ENCODE measurements at places on chromosomes 2 and 18.

- DNase-seq = no peak
Measured at GRCh38 chr18:49855711-49856415, 42.5 kb upstream of the ACAA2 start.

GRCh38 chr18:69399253-69399652 lies 1.4 kb upstream of the DOK6 start:
- no peak for DNase-seq

- peak; percentile 66 for DNase-seq
Measured at GRCh38 chr2:166411473-166412230, 35.9 kb upstream of the SCN9A start.

DNA sequence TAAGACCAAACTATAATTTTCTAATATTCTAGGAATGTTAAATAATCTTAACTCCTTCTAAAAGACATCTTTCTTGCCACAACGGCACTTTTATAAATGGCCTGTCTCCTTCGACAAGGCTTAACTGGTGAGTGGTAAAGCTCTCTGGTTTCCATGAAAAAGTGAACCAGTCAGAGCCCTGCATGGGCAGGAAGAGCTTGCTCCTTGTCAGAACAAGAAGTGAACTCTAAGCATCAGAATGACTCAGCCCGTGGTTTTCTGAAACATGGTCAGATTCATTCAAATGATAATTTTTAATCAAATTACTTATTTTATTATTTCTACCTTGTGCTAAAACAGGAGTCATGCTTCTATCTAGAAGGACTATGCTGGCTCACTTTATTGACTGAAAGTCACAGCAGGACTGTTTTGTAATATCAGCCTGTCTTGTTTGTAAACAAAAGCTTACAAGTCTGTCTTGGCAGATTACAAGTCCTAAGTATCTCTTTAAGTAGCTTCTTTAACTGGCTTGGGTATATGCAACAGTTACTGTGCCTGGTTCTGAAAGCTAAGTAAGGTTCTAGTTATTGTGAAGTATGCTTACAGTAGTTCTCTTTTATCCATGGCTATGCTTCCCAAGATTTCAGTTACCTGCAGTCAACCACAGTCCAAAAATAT lies 245.4 kb downstream of the NAPG start:
- DNase-seq = peak; percentile 64

DNA sequence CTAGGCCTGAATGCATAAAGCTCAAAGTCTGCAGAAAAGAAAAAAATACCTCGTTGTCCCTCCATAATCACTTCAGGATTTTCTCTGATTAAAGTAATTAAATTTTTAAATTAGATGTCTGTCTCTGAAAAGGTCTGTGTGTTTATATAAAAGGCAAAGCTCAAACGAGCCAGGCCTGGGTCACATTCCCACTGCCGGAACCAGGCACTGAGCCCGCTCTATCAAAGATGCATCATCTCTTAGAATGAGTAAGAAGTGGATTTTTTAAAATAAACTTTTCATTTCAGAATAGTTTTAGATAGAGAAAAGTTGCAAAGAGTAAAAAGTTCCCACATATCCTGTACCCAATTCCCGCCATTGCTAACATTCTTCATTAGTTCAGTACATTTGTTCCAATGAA lies 202.1 kb upstream of the KYNU start:
- peak; percentile 22 for DNase-seq

DNA sequence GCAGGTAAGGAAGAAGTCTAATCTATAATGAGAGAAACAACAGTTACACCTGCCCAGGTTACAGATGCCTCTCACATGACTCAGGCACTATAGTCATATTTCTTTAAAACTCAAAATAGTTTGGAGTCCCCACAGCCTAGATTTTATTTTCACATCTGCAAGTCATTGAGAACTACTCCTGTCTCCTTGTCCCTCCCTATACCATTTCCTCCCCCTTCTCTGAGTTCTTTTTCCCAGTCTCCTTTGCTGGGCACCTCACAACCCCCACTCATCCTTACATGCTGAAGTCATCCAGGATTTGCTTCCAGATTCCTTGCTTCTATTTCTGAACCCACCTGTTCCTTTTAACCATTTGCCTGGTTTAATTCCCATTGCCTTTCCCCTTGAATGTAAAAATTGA lies 73.1 kb upstream of the KCNE4 start:
- no peak for DNase-seq

- no peak for DNase-seq
Measured at GRCh38 chr2:144522897-144523595, 3.1 kb upstream of the ZEB2 start.

- DNase-seq = peak; percentile 32
Measured at GRCh38 chr2:162422894-162423293, 79.0 kb downstream of the GCA start.

- DNase-seq = no peak
Measured at GRCh38 chr2:159916511-159916910, 118.5 kb upstream of the CD302 start.

DNA sequence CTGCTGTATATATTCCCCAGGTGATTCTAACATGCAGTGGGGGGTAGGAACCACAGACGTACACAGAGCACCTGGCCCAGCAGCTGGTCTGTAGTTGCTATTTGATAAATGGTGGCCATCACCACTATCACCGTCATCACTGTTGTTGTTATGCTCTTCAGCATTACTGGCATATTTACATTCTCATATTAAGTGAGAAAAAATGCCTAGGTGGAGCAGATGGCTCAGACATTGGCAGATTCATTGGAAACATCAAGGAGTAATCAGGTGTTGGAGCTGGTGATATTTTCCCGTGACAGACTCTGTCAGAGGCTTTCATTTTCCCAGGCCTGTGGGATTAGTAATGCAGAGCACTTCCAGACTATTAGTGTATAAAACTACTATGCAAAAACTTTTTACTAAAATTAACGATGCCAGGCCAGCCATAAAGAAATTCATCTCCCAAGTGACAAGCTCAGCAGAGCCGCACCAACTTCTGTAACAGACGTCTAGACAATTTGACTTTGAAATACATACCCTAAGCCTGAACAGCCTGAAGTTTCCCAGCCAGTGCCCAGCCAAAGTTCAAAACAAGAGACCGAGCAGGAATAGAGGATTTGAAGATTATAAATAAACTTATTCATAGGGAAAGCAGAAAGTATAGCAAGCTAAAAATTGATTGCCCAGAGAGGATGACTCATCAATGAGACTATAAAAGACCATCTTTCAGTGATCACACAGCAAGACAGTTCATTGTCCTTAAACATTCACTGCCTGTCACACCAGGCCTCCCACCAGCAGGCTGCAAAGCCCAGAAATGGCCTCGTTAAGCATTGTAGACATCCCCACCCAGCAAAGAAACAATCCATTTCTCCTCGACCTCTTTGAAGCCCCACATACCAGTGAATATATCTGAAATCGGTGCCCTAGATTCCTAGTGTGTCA lies 247.4 kb upstream of the CHAC2 start:
- no peak for DNase-seq

- DNase-seq = no peak
Measured at GRCh38 chr2:221490506-221491060, 81.5 kb downstream of the EPHA4 start.

- DNase-seq = no peak
Measured at GRCh38 chr2:19361325-19361990, 3.0 kb upstream of the OSR1 start.

DNA sequence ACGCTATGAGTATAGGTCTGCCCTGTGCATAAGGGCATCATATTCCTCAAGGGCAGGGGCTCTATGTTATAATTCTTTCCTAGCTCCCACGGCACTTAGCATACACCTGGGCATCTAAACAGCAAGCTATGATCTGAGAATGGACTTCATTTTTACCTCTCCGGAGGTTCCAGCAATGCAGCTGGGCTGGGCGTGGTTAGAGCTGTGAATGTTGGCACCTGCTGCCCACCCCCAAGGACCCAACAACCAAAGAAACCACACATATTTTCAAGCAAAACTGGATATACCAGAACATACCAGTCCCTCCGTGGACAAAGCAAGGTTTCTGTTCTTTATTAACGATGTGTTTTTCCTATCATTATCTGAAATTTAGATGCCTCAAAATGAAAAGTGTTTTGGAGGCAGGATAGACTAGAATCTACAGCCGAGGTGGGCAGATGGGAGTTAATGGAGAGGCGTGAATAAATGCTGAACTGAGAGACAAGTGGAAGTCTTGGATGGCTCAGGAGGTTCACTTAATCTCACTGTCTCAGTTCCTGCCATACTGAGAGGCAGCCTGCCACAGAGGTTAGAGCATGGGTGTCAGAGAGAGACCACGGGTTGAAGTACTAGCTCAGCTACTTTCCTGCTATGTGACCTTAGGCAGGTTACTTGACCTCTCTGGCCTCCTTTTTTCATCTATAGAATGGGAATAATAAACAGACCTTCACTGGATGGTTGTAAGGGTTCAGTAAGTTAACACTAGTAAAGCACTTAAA lies 186.6 kb upstream of the SMAD2 start:
- no peak for DNase-seq

GRCh38 chr2:75130171-75130570 lies 69.1 kb downstream of the TACR1 start:
- peak; percentile 14 for DNase-seq

DNA sequence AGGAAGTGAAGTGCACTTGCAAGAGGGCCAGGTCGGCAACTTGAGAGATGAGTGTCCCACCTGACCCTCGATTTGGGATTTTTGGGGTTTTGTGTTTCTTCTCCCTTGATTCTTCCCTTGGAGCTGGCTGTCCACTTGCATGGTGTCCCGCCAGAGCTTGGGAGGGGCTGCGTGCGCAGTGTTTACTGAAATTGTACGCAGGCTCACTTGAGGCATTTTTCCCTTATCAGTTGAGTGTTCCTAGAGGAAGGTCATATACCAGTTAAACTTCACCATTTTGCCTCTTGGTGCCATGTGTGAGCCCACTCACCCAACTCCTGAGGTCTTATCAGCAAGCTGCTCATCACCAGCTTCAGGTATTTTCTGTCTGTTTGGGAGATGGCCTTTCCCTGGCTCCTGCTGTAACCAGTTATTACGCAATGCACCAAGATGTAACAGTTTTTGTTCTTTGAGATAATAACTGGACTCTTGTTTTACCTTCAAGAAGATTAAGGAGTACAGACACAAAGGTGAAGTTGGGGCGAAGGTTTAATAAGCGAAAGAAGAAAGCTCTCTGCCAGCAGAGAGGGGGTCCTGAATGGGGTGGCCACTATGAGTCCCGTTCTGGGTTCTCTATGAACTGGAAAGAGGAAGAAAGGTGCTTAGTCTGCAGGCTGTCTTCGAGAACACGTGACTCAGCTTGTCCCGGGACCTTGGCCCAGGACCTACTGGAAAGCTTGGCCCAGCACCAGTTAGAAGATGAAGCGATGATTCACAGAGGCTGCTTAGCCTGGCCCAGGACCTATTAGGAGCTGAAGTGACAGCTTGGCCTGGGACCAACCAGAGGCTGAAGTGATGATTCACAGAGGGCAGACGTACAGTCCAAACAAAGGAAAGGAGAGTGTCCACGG lies 21.5 kb upstream of the TXNL4A start:
- peak; percentile 99 for DNase-seq

GRCh38 chr2:96769814-96770213 lies 9.1 kb downstream of the CNNM4 start:
- no peak for DNase-seq

- DNase-seq = no peak
Measured at GRCh38 chr2:146227152-146228019, 1617.4 kb upstream of the ACVR2A start.

GRCh38 chr18:22170421-22171257 lies 1.2 kb downstream of the GATA6 start:
- DNase-seq = peak; percentile 79

DNA sequence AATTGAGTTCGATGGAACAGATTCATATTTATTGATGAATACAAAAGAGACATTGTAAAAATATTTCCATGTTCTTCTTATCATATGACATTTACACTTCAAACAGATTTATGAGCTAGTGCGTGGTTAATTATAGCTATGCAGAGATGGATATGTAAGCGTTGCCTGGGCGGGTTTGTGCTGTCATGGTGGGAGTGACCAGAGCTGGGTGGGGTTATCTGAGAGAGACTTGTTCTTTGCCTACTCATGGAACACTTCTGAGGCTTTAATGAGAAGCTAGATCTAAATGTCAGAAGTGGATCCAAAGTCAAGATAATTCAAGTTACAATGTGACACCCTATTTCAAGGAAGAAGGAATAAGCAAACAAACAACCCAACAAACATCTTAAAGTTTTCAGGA lies 162.3 kb upstream of the ZEB2 start:
- DNase-seq = no peak

GRCh38 chr2:39782591-39782990 lies 3.5 kb upstream of the THUMPD2 start:
- peak; percentile 5 for DNase-seq

DNA sequence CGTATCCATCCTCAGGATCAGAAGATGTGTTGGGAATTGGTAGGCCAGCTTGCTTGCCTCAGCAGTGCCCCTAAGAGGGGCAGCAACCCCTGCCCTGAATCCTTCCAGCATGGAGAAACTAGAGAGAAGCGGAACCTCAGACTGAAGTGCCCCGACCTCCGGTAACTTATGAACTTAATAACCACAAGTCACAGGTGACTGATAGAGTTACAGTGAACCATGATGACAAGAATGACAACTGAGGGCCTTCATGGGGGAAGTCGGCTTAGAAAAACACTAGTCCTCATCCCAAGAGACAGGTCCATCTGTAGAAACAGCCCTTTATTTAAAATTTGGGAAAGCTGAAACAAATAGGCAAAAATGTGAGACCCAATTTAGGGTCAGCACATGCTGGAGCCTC lies 42.5 kb upstream of the TMEM87B start:
- DNase-seq = no peak

DNA sequence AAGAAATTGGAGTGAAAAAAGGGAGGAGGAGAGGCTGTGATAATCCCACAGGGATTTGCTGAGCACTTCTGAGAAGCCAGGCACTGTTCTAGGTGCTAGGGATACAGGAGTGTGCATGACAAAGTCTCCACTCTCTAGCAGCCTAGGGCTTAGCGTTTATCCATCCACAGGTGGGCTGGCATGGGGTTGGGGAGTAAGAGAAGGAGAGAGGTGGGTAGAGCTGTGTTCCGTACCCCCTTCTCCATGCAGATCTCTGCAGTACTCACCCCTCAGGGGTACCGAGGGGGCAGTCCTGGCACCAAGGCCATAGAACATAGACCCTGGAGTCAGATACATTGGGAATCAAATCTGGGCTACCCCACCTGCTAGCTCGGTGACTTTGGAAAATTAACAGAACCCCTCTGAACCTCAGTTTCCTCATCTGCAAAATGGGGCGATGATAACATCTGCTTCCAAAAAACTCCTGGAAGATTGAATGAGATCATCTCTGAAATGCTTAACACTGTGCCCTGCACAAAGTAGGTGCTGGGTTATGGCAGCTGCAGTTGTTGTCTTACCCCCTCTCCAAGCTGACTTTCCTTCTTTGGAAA lies 18.6 kb downstream of the FOSL2 start:
- DNase-seq = no peak

DNA sequence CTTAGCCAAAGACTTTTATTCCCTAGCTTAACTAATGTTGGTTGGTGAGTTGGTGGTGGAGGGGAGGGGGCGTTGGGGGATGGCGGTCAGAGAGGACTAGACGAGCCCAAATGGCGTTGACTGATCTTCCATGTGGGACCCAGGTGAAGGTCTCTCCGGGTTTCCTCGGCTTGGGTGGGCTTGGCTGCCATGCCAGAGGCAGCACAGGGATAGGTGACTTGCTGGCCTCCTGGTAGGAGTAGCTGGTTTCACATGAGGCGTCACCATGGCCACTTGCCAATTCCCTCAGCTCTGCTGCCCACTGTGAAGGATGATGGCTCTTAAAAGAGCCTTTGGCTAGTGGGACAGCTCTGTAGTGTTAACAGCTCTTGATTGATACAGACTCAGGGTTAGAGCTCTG lies 1337.0 kb upstream of the FAM98A start:
- no peak for DNase-seq
